OCI-M1 (cell line): ENCODE measurements at places on chromosomes 3 and 15.
A peak's percentile ranks its signal among the peaks of the same experiment; 100 is the strongest.

DNA sequence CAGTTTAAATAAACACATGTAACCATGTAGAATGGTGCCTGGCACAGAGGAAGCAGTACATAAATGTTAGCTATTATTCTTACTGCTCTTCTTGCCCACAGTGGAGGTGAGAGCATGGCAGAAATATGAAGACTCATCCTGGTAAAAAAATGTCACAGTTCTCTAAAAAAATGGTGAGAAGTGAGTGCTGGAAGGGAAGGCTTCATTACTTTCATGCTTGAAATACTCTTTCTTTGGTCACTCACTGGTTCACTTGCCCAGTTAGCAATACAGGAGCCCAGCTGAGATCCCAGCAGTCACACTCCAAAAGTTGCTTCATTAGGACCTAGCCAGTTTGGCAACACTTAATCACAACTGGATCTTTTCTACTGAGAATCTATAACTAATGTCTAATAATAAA is 1017.2 kb downstream of the TUSC7 start:
- no peak for DNase-seq

DNA sequence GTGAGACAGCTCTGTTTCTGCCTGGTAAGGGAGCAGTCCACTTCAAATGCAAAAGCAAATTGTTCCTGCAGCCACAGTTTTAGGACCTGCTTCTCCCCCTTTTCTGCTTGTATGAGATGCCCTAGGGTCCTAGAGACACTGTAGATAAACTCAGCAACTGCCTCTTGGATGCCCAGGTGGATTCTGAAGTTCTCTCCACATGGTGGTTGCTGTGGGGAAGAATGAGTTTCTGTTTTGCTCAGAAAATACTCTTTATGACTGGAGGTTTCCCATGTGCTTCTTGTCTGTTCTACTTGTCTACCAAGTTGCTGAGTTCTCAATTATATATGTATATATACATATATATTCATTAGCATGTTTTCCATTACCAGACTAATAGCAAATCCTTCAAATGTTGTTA is 5.6 kb upstream of the ZNF80 start:
- no peak for DNase-seq

DNA sequence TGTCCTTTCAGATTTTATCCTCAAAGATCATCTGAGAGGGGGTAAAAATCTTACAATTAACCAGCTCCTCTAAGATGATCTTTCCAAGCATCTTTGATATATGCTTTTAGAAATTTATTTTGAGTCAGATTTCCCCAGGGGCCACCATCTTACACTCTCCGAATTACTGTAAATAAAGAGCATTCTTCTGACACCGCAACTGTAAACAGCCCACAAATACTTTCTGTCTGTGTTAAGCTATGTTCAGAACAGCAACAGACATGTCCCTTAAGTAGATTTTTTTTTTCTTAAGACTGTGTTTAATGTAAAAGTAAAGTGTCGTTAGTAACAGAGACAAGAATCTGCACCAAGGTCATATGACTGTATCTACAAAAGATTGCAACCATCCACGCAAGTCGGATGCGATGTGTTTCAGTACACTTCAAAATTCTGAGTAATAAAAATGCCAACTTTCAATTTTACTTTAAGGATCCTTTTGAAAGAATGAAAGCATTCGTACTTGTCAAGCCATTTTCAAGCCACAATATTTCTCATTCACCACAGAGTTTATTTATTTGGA is 159.0 kb upstream of the KCNH8 start:
- no peak for DNase-seq

GRCh38 chr3:29890801-29891200 is 609.9 kb downstream of the RBMS3 start:
- DNase-seq: no peak

- no peak for DNase-seq
Observed at GRCh38 chr3:119349354-119350041, 55.3 kb downstream of the ARHGAP31 start.

DNA sequence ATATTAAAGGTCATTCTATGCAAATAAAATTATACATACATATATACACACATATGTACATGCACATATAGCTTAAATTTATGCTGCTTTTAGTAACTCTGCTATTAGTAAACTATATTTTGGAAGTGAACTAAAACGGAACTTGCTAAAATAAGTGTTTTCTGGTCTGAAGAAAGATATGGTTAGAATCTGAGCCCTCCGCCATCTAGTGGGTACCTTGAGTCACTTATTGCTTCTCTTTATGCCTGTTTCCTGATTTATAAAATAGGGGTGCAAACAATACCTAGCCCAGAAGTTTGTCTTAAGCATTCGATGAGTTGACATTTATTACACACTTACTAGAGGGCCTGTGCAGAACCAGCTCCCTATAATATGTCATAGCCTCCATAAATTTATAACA is 255.7 kb downstream of the CNTN6 start:
- DNase-seq: peak; percentile 28

GRCh38 chr3:107931326-107931725 is 159.5 kb downstream of the CD47 start:
- no peak for DNase-seq
